ENCODE measurements at places on chromosomes 5 and 9.
A peak's percentile ranks its signal among the peaks of the same experiment; 100 is the strongest.

DNA sequence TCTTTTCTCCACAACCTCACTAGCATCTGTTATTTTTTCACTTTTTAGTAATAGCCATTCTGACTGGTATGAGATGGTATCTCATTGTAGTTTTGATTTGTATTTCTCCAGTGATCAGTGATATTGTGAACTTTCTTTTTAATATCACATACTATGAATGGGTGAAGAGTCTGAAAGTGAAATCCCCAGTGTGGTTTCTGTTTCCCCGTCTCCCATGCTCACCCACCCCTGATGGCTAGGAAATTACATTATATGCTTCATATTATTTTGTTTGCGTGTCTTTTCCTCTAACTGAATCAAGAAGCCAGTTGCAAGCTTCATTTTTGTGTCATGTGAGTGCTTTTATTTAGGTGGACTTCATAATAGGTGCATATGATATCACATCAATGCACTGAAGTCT is 171.1 kb downstream of the ARHGAP26 start:
- DNase-seq: no peak

GRCh38 chr9:85743275-85744128 is 1.7 kb upstream of the AGTPBP1 start:
- DNase-seq: no peak

- no peak for DNase-seq
Measured at GRCh38 chr5:132761321-132762240, 14.4 kb downstream of the CCNI2 start.

DNA sequence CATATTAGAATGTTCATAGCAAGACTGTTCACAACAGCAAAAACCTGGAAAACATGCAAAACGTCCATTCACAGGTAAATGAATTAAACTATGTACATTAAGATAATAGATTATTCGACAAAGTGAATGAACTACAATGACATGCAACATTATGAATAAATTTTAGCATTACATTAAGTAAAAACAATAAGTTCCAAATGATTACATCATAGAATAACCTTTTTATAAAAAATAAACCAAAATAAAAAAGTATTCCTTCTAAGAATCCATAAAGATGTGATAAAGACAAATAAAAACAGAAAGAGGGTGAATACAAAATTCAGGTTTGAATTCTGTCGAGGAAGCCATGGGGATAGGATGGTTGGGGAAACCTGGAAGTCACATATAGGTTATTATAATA is 57.3 kb downstream of the STRBP start:
- no peak for DNase-seq

DNA sequence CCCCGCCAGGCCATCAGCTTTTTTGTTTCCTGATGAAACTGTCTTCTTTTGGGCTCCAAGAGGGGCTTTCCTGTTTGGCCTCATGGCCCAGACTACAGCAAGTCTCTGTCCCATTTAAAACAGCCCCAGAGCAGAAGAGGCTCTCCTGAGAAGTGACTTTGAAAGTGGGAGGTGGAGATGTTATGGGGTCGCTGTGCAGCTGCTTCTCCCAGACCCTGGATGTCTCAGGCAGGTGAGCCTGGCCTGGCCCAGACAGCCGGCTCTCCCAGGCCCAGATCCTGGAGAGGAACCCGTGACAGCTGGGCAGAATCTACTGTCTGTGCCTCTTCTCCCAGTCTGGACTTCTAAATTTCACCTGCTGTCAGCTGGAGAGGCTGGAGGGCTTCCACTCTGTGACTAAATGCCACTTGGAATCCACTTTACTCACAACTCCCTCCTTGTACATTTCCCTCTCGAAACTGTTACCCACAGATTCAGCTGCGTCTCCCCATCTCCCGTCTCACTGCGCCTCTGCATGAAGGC is 20.6 kb downstream of the FAM78A start:
- no peak for DNase-seq

GRCh38 chr5:134466241-134467069 is 54.8 kb upstream of the CDKN2AIPNL start:
- peak; percentile 77 for DNase-seq

GRCh38 chr9:117929868-117930267 is 225.7 kb downstream of the TLR4 start:
- no peak for DNase-seq

- no peak for DNase-seq
Measured at GRCh38 chr5:98157368-98157767, 616.1 kb upstream of the RGMB start.

GRCh38 chr5:108786806-108787483 is 39.2 kb downstream of the FER start:
- no peak for DNase-seq

GRCh38 chr5:32805971-32806638 is 95.0 kb downstream of the NPR3 start:
- DNase-seq: no peak

GRCh38 chr5:132481596-132482211 is 8.9 kb downstream of the IRF1 start:
- DNase-seq: no peak

- DNase-seq: peak; percentile 15
Measured at GRCh38 chr5:176743136-176743861, 67.1 kb upstream of the UNC5A start.

GRCh38 chr5:36939969-36940858 is 63.6 kb downstream of the NIPBL start:
- no peak for DNase-seq

GRCh38 chr5:31133488-31133887 is 60.0 kb upstream of the CDH6 start:
- DNase-seq: no peak

DNA sequence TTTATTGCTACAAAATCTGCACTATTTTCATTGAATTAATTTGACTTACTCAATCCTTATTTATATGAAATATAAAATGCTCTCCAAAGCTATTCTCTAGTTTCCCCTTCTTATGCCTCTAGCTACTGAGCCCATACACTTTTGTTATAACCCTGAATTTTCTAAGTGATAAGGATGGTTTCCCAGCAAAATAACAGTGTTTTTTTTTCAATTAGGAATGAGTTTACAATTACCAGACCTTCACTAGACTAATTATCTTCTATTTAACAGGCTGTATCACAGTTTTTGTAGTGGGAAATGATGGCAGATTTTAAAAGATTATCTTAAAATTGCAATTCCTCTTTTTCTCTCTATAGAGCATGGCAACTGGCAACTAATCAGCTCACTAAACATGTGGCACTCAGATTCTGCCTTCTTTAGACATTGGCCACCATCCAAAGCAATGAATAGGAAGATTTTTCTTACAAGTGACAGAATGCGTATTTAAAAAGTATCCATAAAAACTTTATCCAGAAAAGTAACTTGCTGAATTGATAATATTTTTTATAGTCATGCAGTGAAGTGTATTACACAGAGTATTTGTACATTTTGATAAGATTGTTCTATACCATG is 585.7 kb upstream of the ZNF608 start:
- DNase-seq: no peak

DNA sequence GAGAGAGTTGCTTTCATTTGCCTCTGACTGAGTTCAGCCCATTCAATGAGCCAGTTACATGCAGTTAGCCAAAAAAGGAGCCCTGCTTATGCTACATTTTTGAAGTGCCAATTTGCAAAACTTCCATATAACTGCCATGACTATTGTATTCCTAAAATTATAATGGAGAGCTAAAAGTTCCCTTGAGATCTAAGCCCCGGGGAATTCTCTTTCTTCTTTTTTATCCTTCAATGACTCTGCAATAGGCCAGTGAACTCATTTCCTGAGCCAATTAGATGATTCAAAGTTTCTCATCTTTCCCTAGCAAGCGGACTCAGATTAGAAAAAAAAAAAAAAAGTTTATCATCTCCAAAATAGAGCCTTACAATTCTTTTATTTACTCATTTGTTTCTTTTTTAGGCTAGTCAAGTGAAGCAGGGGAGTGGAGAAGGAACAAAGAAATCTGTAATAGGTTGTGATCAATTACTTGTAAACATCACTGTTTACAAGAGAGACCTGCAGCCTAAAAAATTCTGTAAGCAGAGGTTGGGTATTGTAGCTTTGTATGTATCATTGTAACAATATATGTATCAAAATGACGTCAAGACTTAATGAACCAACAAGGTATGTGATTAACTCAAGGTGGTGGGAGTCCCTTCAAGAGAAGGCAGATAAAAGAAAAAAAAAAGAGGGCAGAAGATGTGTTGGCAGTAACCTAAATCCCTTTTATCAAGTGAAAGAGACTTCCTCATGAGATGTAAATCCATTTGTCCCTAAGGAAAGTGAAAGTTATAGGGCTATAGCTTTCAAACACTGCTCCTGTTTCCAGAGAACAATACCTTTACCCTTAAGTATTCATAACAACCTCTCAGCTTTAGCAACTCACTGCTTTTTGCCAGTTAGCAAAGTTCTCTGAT is 48.7 kb upstream of the HOMER1 start:
- DNase-seq: no peak

DNA sequence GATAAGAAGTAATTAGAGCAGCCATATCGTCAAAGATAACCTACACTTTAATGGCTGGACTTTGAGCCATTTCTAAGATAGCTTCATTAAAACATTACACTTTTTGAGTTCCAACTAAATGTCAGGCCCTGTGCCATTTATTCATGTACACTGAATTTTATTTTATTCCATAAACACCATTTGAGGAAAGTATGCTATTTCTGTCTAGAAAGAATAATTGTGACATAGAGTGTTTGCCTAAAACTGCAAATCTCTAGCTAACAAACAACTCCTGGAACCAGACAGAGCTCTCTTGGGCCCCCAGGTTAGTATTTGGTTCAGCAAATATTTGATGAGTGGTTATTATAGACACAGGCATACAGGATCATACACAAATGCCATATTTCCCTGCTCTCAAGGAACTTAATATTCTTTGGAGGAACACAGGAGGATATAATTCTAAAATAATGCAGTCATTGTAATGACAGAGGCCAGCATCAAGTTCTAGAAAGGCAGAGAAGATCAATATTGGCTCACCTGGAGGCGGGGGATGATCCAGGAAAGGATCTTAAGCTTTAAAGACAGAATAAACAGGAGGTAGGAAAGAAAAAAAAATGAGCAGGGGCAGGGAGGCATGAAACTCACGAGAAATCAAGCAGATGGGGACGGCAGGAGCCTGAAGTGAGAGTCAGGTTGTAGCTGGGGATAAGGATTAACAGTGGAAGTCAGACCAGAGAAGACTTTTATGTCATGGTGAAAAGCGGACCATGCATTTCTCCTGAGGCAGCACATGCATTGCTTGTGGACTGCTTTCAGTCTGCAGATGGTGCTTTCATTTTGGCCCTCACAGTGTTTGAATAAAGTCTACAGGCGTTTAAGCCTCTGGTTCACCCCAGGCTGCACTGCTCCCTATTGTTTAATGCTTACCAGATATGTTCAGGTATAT is 127.7 kb downstream of the GCNT1 start:
- no peak for DNase-seq

GRCh38 chr5:143059355-143059754 is 289.2 kb downstream of the ARHGAP26 start:
- DNase-seq: no peak

DNA sequence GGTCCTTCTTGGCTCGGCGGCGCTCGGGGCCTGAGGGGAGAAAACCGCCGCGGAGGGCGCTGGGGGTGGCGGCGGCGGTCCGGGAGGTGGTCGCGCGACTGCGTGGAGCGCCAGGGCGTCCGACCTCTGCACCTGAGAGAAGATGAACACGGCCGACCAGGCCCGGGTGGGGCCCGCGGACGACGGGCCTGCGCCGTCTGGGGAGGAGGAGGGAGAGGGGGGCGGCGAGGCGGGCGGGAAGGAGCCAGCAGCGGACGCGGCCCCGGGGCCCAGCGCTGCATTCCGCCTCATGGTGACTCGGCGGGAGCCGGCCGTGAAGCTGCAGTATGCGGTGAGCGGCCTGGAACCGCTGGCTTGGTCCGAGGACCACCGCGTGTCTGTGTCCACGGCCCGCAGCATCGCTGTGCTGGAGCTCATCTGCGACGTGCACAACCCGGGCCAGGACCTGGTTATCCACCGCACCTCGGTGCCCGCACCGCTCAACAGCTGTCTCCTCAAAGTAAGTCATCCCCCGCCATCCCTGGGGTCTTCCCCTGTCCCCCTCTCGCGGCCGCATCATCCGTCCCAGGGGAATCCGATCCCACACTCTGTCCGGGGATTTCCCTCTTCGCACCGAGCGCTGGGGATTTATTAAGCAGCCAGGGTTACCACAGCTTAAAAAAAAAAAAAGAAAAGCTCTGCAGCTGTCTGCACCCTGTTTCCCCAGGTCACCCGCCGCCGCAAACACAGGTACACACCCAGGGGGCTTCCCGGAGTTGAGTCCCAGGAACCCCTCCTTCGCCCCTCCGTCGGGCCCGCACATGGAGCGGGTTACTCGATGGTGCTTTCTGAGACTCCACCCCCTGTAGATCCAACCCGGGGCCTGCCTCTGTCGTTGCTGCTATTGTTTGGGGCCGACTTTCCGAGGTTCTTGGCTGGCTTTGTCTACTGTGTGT is at the start of gene GTF3C4:
TSS of gene GTF3C4 (plus strand) at position 8 of the 935 bp plus-strand sequence. CDS start at position 143, 135 bp downstream.
- no peak for DNase-seq

GRCh38 chr9:18976709-18977531 is 56.1 kb downstream of the SAXO1 start:
- no peak for DNase-seq

DNA sequence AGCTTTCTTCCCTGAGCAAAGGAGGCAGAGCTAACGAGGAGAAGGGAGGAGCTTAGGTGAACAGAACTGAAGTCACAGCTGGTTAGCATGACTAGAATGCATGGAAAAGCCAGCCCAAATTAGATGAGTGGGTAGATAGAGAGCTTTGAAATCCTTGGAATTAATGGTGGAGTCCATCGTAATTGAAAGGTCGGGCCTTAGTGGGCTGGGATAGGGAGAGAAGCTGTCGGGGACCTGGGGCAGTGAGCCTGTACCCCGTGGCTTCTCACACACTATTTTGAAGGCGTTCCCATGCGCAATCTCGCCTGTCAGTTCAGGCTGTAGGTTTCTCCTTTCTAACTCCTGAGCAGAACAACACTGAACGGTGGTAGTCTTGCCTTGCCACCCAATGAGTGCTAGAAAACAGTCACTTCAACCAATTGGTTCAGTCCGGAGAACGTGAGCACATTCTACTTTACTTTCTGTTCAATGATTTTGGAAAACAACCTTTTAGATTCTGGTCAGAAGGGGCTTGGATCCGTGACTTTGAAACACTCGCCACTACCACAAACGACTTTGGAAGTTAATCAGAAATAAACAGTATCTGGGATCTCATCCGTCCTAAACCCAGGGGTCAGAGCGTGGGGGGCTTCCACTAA is 655 bp upstream of the RAI14 start:
- DNase-seq: no peak

DNA sequence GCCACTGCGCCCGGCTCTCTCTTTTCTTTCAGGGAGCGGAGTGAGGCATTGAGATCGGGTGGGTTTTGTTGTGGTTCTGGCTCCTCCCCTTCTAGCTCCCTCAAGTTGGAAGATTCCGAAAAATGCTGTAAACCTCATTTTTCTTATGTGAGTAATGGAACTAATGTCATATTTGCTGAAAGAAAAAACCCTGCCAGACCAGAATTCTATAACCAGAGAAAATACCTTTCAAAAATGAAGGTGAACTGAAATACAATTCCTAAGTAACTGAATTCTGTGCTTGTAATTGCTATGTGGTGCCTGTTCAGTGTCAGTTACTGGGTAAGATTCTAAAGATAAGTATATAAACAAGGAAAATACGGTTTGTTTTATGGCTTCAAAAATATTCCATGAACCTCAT is 30.9 kb upstream of the CDK20 start:
- no peak for DNase-seq

GRCh38 chr9:86445671-86446070 is 91.5 kb upstream of the TUT7 start:
- DNase-seq: no peak

Measured in nucleus accumbens (tissue), 56 donors.